CD4-positive, alpha-beta T cell treated with Interleukin-17A for 1 hour (primary cell): ENCODE measurements at places on chromosomes 12 and 14.

- no peak for DNase-seq
Observed at GRCh38 chr14:45083617-45083975, 320 bp upstream of the PRPF39 start.

GRCh38 chr12:106284358-106285105 lies 18.0 kb upstream of the TCP11L2 start:
- DNase-seq, result no peak

DNA sequence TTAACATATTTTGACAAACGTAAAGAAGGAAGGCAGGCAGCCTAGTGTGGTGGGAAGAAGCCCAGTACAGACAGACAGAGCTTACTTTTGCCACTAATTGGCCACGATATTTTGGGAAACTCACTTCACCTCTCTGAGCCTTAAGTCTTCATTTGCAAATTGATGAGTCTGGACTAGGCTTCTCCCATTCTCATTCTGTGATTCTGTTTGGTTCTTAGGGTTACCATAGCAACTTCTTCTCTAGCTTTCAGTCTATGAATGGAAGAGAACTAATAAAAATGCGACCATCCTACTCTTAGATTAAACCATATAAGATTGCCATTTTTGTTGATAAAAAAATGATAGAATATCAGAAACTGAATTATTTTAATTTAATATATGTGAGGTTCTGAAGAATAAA lies 210.5 kb downstream of the SNAPC1 start:
- DNase-seq, result no peak

- no peak for DNase-seq
Observed at GRCh38 chr14:56650048-56650447, 70.5 kb downstream of the TMEM260 start.
